Vagina (tissue), 2 donors: ENCODE measurements at places on chromosomes 6 and 20.

DNA sequence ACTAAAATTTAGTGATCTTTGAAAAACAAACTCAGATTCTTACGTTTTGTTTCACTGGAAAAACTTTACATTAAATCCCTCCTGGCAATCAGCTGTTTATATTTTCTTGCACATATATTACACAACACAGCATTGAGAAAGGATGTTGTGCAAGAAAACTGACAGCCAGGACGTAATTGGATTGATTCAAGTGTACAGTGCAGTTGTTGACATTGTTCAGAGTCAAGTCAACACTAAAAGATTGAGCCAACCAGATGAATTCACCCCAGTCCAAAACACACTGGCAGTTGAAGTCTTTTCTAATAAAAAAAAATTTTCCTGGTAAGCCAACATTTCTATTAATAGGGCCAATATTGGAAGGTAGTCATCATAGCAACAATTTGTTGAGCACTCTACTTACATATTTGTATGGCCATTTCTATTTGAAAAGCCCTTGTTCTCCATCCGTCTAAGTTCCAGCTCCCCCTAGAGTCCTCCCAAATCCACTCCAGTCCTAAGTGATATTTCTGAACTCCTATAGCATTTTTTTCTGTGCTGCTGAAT lies 20.9 kb upstream of the VNN1 start:
- DNase-seq, result no peak

DNA sequence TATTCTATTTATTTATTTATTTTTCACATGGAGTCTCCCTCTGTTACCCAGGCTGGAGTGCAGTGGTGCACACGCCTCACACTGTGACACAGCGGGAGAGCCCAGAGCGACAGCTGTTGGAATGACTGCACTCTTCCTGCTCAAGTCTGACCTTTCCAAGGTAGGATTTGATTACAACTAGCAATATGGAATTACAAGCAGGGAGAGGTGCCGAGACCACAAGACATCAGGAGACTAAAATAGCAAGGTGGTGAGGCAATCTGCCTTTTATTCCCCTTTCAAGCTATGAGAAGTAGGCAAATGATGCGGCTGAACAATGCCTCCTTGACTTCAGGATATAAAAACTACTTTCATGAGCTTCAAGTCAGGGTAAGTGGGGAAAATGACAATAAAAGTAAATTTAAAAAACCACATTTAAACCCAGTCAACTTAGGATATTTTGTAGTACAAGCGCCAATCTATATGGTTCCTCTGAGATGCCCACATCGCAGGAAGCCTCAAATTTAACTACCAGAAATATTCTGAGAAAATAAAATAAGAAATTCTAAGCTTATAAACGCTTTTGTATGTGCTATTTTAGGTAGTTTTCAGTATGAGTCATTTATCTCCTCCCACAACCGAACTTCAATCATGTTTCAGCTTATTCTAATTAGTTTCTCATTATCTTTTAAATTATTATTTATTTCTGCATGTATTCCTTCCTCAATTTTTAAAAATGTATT lies 146.9 kb upstream of the SGK1 start:
- DNase-seq, result no peak

- no peak for DNase-seq
Measured at GRCh38 chr6:138757136-138757535, 16.4 kb upstream of the CCDC28A start.

DNA sequence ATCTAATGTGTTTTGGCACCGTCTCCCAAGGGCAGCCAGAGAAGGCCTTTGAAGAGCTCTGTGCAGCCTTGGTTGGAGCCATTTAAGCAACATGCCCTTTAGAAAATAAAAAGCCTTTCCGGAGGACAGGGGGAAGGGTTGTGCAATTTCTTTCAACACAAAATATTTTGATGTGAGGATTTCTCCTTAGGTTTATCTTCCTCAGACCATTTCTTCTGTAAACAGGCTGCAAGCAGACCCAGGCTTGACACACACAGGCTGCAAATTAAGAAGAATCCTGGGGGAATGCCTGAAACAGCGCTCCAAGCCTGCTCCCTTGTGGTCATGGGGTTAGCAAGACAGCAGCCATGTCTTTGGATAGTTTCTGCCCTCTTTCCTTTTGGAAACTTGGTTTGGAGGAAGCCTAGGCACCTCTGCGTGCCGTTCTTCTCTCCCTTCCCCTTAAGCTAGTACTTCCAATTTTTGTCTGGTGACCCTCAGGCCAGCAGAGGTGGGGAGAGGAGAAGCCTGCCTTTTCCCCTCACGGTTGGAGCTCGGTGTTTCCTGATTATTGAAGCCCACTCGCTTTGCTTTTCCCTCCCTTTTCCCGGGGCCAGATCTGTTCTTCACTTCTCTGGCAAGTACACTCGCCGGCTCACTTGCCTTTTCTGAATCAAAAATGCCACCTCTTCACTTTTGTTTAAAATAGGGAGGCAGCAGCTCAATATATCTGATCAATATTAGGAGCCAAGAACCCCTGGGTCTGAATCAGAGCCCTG lies 39.6 kb upstream of the NOX3 start:
- no peak for DNase-seq

DNA sequence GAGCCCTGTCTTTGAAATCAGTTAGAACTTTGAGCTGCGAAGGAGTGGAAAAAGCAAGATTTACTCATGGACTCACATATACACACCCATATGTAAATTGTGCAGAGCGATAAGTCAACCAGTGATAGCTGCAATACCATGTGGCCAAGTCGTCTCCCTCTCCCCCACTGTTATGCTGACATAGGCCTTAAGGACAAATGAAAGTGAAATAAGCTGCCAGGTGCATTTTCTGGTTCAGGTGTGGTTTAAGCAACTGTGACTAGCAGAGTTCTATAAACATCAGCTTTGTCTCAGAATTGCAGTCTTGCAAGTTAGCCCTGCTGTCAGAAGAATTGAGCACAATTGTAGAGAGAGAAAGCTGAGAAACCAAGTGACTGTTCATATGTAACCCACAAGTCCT lies 9.6 kb downstream of the FAM83B start:
- DNase-seq, result no peak

DNA sequence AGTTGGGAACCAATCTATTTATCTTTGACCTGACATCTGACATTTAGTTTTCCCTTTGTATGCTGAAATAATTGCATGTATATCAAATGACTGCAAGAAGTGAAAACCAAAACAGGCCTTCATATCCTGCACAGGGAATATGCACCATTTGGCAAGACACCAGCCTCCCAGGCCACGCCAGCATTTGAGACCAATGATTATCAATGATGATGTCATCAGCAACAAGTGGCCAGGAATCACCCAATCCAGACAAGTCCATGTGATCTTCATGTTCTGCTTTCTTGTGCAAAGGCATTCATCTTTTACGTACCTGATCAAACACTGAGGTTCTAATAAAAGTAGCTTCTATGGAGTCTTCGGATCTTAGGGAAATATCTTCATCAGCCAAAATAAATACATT lies 107.4 kb upstream of the TENT5A start:
- no peak for DNase-seq

DNA sequence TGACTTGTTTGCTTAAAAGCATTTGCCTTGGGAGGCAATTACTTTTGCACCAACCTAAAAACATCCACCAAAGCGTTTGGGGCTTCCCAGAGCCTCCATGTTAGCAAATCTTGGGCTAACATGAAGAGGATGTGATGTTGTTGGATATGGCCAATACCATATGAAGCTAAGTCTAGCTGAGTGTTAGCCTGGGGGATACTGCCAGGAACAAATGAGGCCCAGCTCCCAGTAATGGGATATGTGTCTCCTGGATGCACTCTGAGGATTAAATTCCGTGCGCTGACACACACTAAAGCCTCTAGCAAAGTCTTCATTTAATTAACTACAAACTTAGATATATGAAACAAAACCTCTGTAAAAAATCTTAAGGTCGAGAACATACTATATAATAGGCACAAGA lies 35.3 kb upstream of the HBS1L start:
- no peak for DNase-seq
